ENCODE measurements at places on chromosomes 2 and 18.
A peak's percentile ranks its signal among the peaks of the same experiment; 100 is the strongest.

DNA sequence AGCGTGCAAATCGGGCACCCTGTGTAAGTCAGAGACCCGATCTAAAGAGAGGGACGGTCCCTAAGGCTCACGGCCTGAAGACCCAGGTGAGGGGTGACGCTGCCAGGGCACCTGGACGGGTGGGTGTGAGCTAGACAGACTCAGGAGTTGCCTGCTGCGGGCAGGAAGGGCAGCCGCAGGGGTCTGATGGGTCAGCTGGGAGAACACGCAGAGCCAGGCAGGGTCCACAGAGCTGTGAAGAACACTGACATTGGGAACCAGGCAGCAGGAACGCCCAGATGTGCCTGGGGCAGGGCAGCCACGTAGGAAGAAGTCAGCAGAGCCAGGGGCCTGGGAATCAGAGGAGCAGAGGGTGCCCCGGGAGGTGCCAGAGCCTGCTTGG, 25.9 kb downstream of the HDAC4 start:
- DNase-seq = no peak

DNA sequence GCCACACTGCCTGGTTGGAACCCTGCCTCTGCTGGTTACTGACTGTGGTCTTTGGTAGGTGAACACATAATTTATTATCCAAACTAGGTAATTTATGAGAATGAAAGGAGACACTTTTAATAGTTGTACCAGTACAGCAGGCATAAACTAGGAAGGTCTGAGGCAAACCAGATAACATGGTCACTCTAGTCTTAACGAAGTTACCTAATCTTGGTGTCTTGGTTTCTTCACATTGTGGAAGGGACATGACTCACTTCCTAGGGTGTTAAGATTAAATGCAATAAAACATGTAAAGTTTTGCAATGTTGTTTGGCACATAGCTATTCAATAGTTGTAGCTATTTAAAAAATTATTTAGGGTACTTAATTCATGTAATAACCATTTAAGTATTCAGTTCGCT, 23.3 kb downstream of the SPTBN1 start:
- DNase-seq = peak; percentile 76

- DNase-seq = peak; percentile 97
Measured at GRCh38 chr2:203811491-203812221, 55.9 kb upstream of the CTLA4 start.

GRCh38 chr2:15092691-15093090, 460.2 kb downstream of the LRATD1 start:
- DNase-seq = no peak

- no peak for DNase-seq
Measured at GRCh38 chr18:10414293-10414842, 40.1 kb upstream of the APCDD1 start.

GRCh38 chr2:161085149-161085548, 75.1 kb upstream of the TANK start:
- DNase-seq = peak; percentile 70

GRCh38 chr2:2170861-2171260, 160.2 kb downstream of the MYT1L start:
- no peak for DNase-seq

DNA sequence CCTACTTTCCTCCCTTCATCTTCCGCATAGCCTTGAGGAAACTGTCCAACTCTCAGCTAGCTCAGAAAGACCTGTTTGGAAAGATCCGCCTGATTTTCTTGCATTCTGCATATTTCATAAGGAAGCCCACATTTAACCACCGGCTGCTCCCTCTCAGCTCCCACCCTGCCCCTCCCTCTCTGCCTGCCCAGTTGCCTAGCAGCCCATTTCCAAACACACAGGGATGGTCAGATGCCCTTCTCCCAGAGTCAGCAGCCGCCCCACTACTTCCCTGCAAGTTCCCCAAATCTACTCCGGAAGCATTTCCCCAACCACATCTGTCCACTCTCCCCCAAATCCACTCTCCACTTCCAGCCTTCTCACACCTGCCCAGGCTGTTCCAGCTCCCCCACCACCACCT, 96.0 kb downstream of the TNS1 start:
- no peak for DNase-seq

All from M059J (cell line).